ENCODE measurements at places on chromosomes 13 and 19.

- DNase-seq = no peak
Observed at GRCh38 chr13:47281991-47282390, 385.1 kb upstream of the HTR2A start.

DNA sequence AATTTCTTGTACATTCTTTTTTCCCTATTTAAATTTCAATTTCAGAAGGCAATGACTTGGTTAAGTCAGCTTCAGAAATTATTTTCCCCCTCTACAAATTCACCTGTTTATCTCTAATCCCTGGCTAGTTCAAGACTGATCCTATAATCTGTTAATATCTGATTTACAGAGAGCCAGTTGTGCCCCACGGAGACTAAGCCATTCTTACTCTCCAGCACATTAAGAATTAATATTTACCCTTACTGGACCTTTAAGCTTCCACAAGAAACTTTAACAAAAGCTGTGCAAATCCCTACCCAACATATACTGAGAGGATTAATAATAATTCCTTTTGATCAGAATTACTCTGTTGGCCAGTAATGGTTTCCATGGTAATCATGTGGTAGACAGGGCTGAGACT lies 786.2 kb downstream of the PCDH9 start:
- no peak for DNase-seq

DNA sequence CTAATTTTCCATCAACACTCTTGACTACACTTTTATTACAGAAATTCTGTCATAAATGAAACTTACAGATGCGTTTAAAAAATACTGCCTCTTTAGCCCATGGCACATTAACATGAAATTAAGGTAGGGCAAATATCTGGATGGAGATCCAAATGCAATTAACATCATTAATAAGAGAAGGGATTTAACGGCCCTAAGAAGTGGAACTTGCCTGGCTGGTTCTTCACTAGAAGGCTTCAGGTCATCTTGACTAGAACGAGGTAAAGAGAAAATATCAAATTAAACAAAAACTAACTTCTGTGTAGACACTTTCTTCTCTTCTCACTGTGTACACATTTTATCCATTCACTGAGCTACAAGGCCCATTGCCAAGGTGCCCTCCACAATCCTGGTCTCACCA lies 1093.4 kb downstream of the EFNB2 start:
- no peak for DNase-seq

DNA sequence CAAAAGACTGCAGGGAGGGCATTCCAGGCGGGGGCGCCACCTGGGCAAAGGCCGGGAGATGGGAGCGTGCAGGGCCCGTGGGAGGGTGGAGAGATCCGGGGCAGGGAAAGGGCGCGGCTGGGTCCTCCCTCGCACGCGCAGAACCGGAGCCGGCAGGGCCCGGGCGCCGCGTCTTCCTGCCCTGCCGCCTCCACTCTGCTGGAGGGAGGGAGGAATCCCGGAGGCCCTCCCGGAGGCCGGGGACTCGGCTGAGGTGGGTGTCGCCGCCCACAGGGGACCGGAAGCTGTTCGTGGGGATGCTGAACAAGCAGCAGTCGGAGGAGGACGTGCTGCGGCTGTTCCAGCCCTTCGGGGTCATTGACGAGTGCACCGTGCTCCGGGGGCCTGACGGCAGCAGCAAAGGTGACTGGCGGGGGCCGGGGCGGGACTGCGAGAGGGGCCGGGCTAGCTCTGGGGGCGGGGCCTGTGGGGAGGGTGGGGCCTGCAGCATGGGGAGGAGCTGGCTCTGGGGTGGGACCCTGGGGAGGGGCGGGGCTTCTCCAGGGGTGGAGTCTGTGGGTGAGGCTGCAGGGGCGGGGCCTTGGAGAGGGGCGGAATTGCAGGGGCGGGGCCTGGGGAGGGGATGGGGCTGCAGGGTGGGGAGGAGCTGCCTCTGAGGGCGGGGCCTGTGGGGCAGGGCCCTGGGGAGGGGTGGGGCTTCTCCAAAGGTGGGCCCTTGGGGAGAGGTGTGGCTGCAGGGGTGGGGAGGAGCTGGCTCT lies 51.3 kb downstream of the CELF5 start:
- peak; percentile 98 for DNase-seq

GRCh38 chr19:3270902-3271301 lies 46.4 kb downstream of the CELF5 start:
- DNase-seq = peak; percentile 36

GRCh38 chr19:55005684-55006488 lies 32.2 kb downstream of the GP6 start:
- peak; percentile 52 for DNase-seq

DNA sequence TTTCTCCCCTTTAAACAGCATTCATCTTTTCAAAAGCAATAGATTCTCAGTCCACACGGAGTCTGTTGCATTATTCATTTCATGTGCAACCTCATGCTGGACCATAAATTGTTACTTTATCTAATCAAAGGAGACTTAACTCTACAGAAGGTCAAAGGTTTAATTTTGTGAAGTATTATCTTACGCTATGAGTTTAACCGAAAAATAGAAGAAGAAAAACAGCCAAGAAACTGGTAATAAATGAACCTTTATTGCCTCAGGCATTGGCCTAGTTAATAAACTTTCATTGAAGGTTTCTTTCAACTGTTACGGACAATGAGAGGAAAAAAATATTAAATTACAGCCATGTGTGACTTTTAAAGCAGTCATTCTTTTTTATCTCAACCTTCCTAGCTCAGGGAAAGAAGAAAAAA lies 223.6 kb downstream of the DACH1 start:
- DNase-seq = no peak

DNA sequence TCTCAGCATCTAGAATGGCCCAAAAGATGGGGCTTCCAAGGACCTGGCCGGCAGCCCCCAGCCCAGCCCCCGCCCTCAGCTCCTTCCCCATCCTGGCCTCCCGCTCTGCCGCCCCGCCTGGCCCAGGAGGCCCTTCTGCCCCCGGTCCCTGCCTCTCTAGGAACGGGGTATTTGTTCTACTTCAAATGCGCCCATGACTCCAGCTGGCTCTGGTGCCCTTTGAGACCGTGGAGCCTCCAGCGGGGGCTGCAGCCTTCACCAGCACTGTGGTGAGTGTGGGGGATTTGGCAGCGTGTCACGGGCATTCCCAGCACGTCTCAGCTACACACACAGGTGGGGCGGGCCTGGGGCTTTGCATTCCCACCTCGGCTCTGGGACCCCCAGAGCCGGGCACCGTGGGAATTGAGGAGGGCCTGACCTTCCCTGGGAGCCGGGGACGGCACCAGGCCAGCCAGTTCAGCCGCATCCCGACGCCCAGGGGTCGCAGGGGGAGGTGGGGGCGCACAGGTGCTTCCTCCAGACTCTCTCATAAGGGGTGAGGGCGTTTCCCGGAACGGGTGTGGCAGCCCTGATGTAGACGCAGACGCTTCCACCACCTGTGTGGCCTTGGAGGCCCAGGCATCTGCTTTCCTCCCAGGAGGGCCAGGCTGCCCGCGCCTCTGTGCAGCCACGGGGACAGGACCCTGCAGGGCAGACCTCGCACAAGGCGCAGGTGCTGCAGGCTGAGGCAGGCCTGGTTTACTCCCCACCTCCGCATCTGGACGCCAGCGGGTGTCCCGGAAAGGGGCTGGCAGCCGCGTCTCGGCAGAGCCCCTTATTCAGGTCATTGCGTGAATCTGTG lies 947 bp downstream of the ATP4B start:
- no peak for DNase-seq

DNA sequence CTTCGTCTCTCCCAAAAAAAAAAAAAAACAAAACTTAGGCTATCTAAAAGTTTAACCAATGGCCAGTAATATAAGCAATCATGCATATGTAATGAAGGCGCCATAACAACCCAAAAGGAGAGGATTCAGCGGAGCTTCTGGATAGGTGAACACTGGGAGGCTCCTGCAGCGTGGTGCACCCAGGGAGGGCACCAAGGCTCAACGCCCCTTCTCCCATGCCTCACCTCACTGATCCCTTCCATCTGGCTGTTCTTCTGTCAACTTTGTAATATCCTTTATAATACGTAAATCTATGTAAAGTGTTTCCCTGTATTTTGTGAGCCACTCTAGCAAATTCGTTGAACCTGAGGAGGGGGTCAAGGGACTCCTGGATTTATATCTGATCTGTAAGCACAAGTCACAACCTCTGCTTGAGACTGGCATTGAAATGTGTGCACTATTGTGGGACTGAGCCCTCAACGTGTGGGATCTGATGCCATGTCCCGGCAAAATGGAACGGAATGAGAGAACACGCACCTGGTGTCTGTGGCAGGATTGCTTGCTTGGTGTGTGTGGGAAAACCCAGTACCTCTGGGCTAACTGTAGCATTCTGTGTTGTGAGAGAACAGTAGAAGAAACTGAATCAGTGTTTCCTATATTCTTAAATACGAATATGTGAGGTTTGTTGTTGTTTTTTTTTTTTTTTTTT lies 521 bp upstream of the ZNF665 start:
- no peak for DNase-seq

DNA sequence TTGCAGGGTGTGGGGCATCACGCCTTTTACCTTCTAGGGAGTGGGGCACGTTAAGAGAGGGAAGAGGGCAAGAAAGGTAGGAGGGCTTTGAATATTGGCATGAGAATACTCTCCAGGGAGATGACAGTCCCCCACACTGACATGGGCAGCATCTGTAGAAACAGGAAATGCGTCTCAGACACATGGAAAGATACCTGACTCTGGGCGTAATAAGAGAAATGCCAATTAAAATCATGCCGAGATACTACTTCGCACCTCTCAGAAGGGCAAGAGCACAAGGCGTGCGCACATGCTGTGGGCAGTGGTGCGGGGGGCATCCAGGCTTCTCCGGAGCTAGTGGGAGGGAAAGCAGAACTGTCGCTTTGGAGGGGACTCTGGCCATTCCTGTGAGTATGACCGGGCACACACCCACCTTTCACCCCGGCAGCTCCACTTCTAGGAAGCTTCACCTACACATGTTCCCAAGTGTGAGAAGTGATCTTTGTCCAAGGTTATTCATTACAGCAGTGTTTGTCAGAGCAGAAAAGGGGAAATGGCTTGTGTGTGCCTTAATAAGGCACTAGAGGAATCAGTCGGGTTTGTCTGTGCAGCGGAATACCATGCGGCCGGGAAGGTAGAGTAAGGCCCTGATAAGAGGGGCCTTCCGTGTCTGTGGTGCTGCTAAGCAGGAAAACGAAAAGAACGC lies 99.5 kb downstream of the SIPA1L3 start:
- DNase-seq = no peak

DNA sequence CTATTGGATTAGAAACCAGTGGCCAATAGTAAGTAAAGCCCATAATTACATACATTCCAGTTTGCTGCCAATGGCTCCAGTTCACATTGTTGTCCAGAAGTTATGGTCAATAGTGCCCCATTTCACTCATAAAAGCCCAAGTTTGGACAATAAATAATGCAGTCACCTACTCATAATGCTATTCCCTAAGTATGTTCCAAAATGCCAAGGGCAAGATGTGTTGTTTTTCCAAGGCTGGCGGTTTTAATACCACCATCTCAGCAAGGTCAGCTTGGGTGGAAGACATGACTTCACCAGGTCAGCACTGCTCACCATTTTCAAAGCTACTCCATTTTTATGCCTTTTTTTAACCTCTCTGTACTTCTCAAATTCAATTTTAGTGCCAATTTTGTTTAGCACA lies 32.7 kb downstream of the KCTD12 start:
- DNase-seq = no peak
